ENCODE measurements at places on chromosomes 6 and 20.
A peak's percentile ranks its signal among the peaks of the same experiment; 100 is the strongest.

DNA sequence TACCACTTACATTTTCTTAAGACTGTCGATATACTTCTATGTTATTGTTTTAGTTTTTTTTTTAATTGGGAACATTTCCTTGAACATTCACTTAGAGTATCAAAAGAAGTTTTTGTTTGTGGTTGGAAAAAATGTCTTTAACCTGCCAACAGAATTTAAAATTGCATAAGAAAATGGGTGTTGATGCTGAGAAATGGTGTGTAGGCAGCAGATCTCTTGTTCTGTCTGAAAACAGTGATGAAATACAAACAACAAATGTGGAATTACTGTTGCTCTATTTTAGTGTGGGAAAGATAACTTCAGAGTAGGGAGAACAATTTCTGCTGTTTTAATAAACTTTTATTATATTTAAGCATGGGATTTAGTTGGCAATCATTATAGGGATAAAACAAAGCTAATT is 293.5 kb downstream of the CDKAL1 start:
- DNase-seq: no peak

DNA sequence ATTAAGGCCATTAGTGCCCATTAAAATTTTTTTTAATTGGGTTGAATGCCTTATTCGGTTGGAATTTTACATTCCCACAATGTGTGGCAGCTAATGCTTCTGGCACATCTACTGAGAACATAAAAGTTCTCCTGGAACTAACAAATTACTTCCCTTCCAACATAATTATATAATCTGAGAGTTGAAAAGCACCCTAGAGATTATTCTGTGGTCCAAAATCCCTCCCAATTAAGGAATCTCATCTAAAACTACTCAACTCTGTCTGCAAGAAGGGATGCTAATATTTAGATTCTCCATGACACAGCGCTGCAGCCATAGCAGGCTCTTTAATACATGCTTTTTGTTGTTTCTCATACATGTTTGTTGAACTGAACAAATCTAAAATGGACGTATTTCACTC is 4.0 kb downstream of the NUDT3 start:
- no peak for DNase-seq

GRCh38 chr6:135358985-135359384 is 138.6 kb downstream of the AHI1 start:
- DNase-seq: no peak

GRCh38 chr20:62946918-62947317 is 5.6 kb upstream of the SLC17A9 start:
- DNase-seq: no peak

GRCh38 chr6:75505424-75505823 is 11.8 kb upstream of the FILIP1 start:
- DNase-seq: no peak

DNA sequence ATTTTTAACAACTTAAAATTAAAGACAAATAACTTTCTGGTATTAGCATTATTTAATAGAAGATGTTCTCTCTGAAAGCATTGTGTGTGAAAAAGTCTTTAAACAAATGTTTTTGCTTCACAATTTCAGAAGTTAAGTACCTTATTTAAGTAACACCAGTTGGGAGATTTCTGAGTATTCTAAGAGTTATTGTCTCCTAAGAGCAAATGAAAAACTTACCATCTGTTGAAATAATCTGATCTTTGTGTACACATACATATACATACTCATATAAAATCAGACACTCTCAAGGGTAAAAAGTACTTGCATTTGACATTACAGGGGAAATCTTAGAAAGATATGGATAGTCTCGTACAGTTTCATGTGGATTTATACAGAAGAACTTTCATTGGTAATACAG is 2.4 kb downstream of the BTBD3 start:
- no peak for DNase-seq

DNA sequence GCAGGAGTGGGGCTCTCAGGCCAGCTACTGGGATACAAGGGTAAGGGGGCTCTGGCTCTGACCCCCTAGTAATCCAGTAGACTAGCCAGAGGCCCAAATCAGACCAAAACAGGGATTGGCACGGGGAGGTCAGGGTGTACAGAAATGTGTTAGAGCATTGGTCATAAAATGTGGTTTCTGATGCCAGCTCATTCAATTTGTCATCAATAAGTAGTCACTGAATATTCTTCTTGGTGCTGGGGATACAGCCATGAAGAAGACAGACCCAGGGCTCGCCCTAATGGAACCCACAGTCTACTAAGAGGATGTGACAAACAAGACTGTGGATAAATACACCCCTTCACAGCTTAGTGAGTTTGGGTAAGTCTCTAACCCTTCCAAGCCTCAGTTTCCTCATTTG is 11.1 kb downstream of the MAP1LC3A start:
- DNase-seq: no peak

DNA sequence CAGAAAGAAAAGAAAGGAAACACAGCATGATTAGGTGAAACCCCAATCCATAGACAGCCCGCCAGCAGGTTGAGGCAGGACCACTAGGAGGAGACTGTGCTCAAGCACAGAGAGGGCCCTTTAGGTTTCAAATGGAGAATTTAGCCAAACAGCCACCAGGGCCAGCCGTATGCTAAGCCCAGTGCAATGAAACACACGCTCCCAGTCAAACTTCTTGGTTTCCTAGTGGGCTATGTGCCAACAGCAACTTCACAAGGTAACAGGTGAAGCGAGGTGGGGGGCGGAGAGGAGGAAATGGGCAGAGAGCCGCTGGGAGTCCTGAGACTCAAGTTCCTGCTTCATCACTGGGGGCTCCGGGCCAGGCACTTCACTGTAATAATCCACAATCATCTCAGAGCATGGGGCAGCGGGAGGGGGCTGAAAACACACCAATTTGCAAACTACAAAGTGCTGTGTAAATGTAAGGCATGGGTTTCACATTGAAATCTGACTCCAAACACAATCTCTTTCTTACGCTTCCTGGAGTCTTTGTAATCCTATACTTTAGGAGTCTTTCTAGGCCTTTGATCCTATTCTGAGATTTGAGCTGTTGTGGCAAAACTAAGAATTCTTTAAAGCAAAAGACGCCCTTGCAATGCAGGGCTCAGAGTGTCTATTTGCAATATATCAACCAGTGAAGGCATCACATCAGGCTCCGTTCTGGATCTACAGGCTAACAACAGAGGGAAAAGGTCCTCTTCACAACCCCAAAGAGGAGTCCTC is 117.3 kb downstream of the OPRM1 start:
- peak; percentile 72 for DNase-seq

- DNase-seq: no peak
Measured at GRCh38 chr6:21522797-21523456, 70.6 kb upstream of the SOX4 start.

GRCh38 chr6:16718356-16718755 is 42.9 kb downstream of the ATXN1 start:
- DNase-seq: no peak

GRCh38 chr6:3644739-3645012 is 106.8 kb downstream of the PXDC1 start:
- no peak for DNase-seq

- DNase-seq: no peak
Measured at GRCh38 chr6:30871592-30872183, 12.6 kb upstream of the DDR1 start.

- DNase-seq: no peak
Measured at GRCh38 chr6:131968656-131969055, 17.5 kb upstream of the CCN2 start.

DNA sequence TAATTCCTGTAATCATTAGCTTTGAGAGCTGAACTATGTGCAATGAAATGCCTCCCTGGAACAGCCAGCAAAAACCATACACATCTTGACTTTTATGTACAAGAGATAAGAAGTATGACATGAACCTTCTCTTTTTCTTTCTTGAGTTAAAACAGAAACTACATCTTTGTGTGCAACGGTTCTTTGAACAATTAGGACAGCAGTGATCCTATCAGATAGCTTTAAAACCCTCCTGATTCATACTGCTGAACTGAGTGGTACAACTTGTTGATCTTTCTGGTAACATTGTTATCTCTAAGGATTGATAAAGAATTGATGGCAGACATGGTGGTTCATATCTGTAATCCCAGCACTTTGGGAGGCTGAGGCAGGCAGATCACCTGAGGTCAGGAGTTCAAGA is 43.4 kb downstream of the TRAF3IP2 start:
- DNase-seq: no peak

GRCh38 chr6:8983202-8983688 is 547.9 kb upstream of the SLC35B3 start:
- DNase-seq: peak; percentile 36

GRCh38 chr20:18729231-18729825 is 84.3 kb upstream of the SCP2D1 start:
- DNase-seq: no peak

GRCh38 chr20:2698912-2699311 is 6.3 kb downstream of the EBF4 start:
- no peak for DNase-seq

GRCh38 chr20:48754292-48754691 is 73.5 kb downstream of the PREX1 start:
- no peak for DNase-seq

GRCh38 chr6:111478749-111479148 is 4.3 kb downstream of the REV3L start:
- DNase-seq: peak; percentile 67

- DNase-seq: no peak
Measured at GRCh38 chr6:51901766-51902764, 185.3 kb downstream of the PKHD1 start.

- DNase-seq: peak; percentile 23
Measured at GRCh38 chr6:70547313-70547712, 19.4 kb upstream of the SDHAF4 start.

DNA sequence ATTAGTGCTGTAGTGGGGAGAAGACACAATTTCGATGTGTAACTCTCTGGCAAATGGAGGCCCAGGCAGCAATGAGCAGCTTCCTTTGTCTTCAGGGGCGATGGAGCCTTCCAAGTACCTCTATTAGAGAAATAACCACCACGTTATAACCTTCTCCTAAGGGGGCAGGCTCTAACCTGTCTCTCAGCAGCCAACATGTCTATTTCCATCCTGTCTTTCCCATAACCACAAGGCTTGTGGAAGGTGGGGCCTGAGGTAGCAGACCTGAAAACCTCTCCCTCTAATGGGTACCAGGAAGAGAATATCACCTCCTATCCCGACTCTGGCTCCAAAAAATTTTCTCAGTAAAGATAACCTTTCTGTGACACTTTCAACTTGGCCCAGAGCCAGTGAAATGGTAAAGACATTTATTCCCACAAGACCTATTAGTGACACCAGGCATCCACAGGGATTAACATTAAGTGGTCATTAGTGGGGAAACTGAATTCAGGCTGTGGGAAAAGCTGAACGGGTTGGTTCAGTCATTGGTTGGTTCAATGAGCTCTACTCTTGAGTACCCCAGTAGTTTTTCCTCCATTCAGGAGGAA is 4.0 kb downstream of the PEX6 start:
- no peak for DNase-seq

All from CD4-positive, alpha-beta T cell treated with Interleukin-17A for 1 hour (primary cell).